C1 segment of cervical spinal cord (tissue), 14 donors: ENCODE measurements at places on chromosomes 5 and 9.

DNA sequence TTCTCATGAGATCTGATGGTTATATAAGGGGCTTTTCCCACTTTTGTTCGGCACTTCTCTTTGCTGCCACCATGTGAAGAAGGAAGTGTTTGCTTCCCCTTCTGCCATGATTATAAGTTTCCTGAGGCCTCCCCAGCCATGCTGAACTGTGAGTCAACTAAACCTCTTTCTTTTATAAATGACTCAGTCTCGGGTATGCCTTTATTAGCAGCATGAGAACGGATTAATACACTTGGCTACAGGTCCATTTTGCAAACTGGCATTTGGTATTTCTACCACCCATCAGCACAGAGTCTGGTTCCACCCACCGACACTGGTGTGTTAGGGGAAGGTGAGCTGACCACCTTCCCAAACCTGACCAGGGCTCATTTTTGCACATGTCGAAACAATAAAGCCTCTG, 47.9 kb upstream of the RARS1 start:
- no peak for DNase-seq

- DNase-seq = no peak
Observed at GRCh38 chr5:30112867-30113266, 1080.6 kb upstream of the CDH6 start.

GRCh38 chr5:157263496-157264090, 2.3 kb upstream of the CYFIP2 start:
- no peak for DNase-seq

- no peak for DNase-seq
Observed at GRCh38 chr5:159515909-159516415, 185.7 kb upstream of the IL12B start.

GRCh38 chr5:115379622-115380344, 83.3 kb upstream of the CCDC112 start:
- DNase-seq = no peak
